LHCN-M2 (cell line): ENCODE measurements at places on chromosomes 2 and 18. TPM values are rescaled to one million over a fixed set of nuclear protein-coding genes. Genes with fewer than 3 reads are reported as not detected.

LBX2 gene
- total RNA-seq = 1.2 and 1.6 TPM in 2 replicates

BCS1L gene
- 38.3 and 50.6 TPM in 2 replicates for total RNA-seq

CYP26B1 gene
- 2.1 and 2.3 TPM in 2 replicates for total RNA-seq

DUSP28 gene
- total RNA-seq = 6.1 and 6.4 TPM in 2 replicates

IL36G gene
- total RNA-seq = not detected in 2 replicates

ABCG8 gene
- total RNA-seq = not detected in 2 replicates

FER1L5 gene
- total RNA-seq = not detected in 2 replicates

SCN2A gene
- total RNA-seq = 1.3 and 2.3 TPM in 2 replicates

HSBP1L1 gene
- not detected in 2 replicates for total RNA-seq

RND3 gene
- total RNA-seq = 96.0 and 133 TPM in 2 replicates

SH2D6 gene
- 5.9 and 8.0 TPM in 2 replicates for total RNA-seq

SCYGR4 gene
- not detected in 2 replicates for total RNA-seq

DRC1 gene
- not detected in 2 replicates for total RNA-seq

REG1B gene
- not detected in 2 replicates for total RNA-seq

MAP3K19 gene
- not detected in 2 replicates for total RNA-seq

FOXI3 gene
- total RNA-seq = not detected in 2 replicates

FSIP2 gene
- 0.13 and 0.17 TPM in 2 replicates for total RNA-seq

SP9 gene
- 0.06 TPM in 1 of 2 replicates, not detected in the other for total RNA-seq

CYP27A1 gene
- 6.1 TPM in 2 replicates for total RNA-seq

INPP5D gene
- 0.34 and 2.6 TPM in 2 replicates for total RNA-seq

PAX3 gene
- total RNA-seq = 1.6 and 3.9 TPM in 2 replicates

UGT1A3 gene
- not detected in 2 replicates for total RNA-seq

EPB41L3 gene
- under 0.01 TPM in 1 of 2 replicates, not detected in the other for total RNA-seq

MYO3B gene
- 0.06 TPM in 2 replicates for total RNA-seq

ANO7 gene
- total RNA-seq = 0.29 and 1.6 TPM in 2 replicates

ANKRD62 gene
- not detected in 2 replicates for total RNA-seq

SDC1 gene
- total RNA-seq = 73.1 and 83.5 TPM in 2 replicates

ITGB6 gene
- 11.6 and 15.2 TPM in 2 replicates for total RNA-seq

CXCR1 gene
- total RNA-seq = not detected in 2 replicates

ACOXL gene
- not detected in 2 replicates for total RNA-seq

CLEC4F gene
- not detected in 2 replicates for total RNA-seq

SMC6 gene
- total RNA-seq = 25.8 and 30.4 TPM in 2 replicates

TRIM54 gene
- total RNA-seq = 0.11 TPM in 1 of 2 replicates, not detected in the other

FAM161A gene
- total RNA-seq = 2.3 and 2.5 TPM in 2 replicates

COL3A1 gene
- total RNA-seq = 569 and 602 TPM in 2 replicates
